ENCODE measurements at places on chromosomes 2 and 18.

- DNase-seq, result no peak
Observed at GRCh38 chr18:63858456-63858855, 29.0 kb upstream of the SERPINB2 start.

GRCh38 chr2:201466050-201466675, 14.6 kb downstream of the STRADB start:
- DNase-seq, result no peak

DNA sequence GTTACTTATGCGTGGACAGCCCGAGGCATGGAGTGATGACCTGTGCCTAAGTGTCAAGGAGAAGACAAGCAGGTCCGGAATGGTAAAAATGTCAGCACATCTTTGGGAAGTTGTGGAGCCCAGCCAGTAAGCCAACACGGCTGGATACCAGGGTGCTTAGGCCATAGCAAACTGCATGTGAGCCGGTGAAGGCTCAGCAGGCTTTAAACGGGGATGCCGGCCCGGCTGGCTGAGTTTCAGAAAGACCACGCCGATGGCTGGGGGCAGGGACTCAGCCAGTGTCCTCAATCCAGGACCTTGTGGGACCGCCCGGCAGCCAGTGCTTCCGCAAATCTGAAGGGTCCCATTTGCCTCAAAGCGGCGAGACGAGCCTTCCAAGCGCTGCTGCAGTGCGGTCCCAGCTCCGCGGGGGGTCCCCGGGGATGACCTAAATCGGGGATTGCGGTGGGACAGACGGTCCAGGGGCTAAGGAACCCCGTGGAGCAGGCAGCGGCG, 946 bp upstream of the AGAP1 start:
- DNase-seq, result no peak

GRCh38 chr2:152532241-152532640, 185.0 kb downstream of the PRPF40A start:
- no peak for DNase-seq

- peak; percentile 22 for DNase-seq
Observed at GRCh38 chr2:199458009-199458805, 468 bp upstream of the SATB2 start.

Measured in activated naive CD4-positive, alpha-beta T cell treated with anti-CD3 and anti-CD28 coated beads for 36 hours (primary cell).